ENCODE measurements at places on chromosomes 5 and 9.

DNA sequence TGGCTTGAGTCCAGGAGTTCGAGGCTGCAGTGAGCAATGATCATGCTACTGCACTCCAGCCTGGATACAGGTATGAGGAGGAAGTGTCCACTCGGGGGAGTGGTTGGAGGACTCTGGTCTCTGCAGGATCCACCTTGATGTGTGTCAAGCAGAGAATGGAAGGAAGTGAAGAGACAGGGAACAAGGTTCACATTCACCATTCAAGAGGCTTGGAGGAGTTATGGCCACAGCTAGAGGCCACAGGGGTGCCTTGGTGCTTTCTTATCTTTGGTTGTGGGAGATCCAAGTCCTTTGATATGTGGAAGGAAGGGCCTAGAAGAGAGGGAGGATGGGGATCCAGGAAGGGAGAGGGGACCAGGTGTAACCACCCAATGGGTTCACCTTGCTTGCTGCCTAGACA lies 5.4 kb upstream of the CERCAM start:
- no peak for DNase-seq

DNA sequence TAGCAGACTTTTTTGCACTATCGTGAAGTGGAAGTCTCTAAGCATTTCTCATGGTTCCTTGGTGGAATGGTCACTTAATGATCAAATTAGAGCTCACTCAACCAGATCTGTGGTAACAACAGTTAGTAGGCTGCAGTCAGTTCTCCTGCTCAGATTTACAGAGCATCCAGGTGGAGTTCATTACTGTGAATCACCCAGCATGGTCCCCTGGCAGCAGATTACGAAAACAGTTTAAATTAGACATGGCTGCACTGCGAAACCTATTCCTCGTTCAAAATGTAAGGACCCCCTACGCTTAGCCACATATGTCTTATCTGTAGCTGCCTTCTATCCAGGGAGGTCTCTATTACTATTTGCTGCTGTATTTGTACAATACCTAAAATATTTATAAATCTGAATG lies 823.6 kb upstream of the ARRDC3 start:
- DNase-seq: no peak

- DNase-seq: no peak
These were observed 198.7 kb downstream of the CHSY3 start for GRCh38 chr5:130102960-130103359.

GRCh38 chr9:109383356-109383755 lies 62.5 kb upstream of the EPB41L4B start:
- DNase-seq: no peak

- DNase-seq: no peak
These were observed 17.1 kb downstream of the F2R start for GRCh38 chr5:76733049-76733417.

DNA sequence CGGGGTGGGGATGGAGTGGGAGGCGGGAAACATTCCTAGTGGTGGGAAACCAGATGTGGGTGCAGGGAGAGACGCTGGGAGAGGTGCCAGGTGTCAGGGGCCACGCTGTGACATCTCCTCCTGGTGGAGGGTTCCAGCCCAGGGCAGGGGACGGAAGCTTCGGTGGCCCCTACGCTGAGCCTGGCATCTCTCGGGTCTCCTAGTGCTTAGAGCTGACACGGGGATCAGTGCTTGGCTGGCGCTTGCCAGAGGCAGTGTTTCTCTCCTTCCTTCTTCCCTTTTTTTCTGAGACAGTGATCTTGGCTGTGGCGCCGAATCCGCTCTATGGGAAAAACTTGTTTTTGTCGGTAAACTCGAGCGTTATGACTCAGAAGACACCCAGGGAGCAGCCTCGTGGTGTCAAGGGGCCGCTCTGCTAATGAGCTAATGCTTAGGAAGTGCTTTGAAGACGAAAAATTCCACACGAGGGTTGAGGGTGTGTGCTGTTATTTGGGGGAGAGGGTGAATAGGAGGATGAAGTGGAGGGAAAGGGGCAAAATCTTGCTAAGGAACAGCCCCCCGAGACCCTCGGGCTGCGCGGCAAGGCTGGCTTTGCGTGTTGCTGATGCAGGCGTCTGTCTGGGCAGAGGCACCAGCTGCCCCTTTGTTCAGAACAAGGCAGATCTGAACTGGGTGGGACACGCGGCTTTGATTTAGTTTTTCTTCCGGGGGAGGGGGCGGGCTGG lies 20.4 kb upstream of the IER5L start:
- DNase-seq: no peak

Measured in activated naive CD4-positive, alpha-beta T cell treated with anti-CD3 and anti-CD28 coated beads, Interleukin-2, amount 50 U/mL, for 16 hours (primary cell).